CD14-positive monocyte (primary cell): ENCODE measurements at places on chromosomes 3 and 15.

DNA sequence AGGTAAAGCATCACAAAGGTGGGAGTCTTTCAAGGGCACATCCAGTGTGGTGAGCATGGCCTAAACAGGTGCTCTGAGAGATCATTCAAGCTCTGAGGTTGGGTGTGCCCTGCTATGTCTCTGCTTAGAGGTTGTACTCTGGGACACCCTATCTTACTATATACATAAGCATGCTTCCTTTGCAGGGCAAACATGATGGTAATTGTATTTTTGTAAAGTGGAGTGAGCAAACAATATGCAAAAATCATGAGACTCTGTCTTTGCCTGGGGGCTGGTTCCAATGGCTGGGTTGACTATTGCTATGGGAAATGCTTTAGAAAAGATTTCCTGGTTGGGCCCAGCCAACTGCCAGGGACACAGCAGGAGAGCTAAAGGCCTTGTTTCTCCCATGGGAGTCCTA lies 315.1 kb upstream of the TLE3 start:
- no peak for DNase-seq

DNA sequence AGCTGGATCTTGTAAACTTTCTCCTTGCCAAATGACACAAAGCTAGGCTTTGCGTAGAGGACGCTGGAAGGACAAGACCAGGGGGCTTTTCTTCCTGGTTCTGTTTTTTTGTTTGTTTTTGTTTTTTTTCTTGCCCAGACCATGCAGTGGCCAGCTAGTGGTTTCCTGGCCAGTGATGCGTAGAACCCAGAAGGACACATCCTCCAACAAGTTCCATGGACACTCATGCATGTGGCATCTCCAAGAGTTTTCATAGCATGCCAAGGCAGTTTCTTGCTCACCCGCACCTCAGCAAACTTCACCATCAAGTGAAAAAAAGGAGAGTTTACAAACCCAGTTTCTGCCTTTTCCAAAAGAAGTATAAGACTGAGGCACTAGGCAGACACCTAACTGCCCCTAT lies 46.1 kb upstream of the TMCO5A start:
- no peak for DNase-seq

DNA sequence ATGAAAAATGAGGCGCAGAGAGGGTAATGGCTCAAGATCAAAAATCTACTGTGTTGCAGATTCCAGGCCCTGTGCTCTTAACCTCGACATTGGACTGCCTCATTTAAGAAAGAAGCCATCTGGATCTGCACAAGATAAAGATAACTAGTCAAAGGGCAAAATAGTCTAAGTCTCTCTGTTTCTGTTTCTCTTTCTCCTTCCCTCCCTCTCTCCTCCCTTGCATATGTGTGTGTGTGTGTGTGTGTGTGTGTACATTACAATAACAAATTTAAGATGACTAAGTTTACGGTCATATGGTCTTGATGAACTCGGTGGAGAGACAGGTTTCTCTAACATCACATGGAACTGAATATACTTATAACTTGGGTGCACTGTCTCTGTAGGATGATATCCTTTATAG lies 69.2 kb downstream of the MEIS2 start:
- DNase-seq, result no peak

DNA sequence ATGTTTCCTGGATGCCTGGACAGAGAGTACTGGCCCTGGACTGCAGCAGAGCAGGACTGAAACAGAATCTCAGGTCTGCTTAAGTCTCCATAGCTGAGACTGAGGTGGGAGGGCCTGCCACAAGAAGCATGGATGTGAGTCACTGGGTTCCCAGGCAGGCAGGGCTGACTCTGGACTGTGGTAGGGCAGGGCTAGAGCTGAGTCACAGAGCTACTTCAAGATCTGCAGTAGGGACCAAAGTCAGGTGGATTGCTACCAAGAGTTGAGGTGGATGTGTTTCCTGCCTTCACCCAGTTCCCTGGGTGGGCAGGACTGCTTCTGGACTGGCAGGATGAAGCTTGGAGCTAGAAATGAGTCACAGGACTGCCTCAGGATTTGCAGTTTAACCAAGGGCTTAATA lies 282.9 kb downstream of the AGBL1 start:
- DNase-seq, result no peak

DNA sequence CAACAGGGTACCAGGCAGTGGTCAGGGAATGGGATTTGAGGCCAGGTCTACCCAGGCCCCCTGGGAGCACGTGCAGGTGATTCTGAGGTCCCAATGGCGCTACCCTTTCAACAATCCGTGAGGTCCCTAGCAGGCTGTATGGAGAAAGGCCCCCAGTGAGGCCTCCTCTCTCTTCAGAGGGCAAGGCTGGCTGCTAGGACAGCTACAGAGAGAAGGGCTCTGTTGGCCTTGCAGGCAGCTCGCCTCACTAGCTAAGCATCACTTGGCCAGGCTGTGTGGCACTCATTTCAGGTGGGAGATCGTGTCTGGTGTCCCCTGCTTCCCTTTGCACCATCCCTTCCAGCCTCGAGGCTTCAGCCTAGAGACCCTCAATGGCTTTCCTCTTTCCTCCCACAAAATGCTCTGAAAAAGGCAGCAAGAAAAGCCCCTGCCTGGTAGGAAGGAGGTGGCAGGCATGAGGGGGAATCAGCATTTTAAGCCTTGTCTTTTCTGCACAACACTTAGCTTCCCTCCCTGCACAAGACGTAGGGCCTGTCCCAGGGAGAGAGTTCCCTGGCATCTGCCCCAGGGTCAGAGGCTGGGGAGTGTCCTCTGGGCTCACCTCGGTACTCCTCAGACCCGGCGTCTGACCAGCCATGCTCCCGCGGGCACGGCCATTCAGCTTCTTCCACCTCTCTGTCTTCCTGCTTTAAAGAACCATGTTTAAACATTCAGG lies 111.8 kb downstream of the ASB7 start:
- no peak for DNase-seq

GRCh38 chr15:78446551-78446950 lies 8.5 kb downstream of the IREB2 start:
- DNase-seq, result no peak
